ENCODE measurements at places on chromosomes 3 and 15. TPM values are rescaled to one million over a fixed set of nuclear protein-coding genes. Genes with fewer than 3 reads are reported as not detected.

DNA sequence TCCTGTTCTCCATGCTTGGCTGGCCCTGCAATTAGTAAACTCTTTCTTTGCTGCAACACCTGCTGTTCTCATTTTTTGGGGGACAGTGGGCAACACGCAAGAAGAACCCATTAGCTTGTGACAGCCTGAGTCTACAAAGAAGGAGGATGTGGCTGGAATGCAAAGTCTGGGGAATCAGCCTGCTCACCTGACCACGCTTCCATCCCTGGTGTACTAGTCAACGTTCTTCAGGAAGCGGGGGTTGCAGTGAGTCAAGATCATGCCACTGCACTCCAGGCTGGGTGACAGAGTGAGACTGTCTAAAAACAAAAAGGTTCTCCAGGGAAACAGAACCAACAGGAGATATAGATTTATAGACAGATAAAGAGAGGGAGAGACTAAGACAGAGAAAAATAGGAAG is 27.7 kb upstream of the KBTBD12 start:
- peaks cover 2% of the 10 kb centered on the region for H3K4me1 ChIP-seq
- peaks cover 3% of the 10 kb centered on the region for H3K27me3 ChIP-seq
- H3K4me3 ChIP-seq = no peak overlapping the region
- no peak for DNase-seq
- H3K36me3 ChIP-seq = no peaks in the 10 kb centered on the region

DNA sequence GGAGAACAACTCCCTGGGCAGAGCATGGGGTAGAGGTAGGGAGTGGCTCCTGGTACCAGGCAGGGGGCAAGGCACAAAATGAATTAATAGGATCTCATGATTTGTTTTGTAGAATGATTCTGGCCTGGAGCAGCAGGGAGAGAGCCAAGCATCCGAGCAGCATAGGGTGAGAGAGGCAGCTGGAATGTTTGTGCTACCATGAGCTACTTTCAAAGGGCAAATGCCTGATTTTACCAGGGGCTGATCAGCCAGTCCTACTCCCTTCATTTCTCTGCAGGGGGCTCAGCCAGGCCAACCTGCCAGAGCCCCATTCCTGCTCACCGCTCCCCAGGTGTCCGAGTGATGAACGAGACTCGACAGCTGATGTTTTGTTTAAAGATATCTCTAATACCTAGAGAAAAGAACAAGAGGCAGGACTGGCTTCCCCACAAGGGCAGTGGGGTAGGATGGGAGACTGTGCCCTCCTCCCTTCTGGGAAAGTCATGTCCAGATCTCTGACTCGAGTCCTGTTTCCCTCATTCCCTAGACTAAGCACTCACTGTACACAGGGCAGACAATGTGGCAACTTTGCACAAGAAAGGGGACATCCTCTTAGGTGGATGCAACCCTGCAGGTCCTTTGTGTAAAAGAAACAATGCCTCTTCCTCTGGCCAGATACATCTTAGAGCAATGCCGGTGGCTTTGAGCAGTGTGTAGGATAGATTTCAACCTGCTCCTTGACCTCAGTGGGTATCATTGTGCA is 12.9 kb downstream of the DUOX2 start:
- H3K36me3 ChIP-seq = no peaks in the 10 kb centered on the region
- H3K4me1 ChIP-seq = no peaks in the 10 kb centered on the region
- peak; percentile 84 for DNase-seq
- no peak overlapping the region for H3K4me3 ChIP-seq

- H3K4me1 ChIP-seq = peaks cover 43% of the 10 kb centered on the region
- no peaks in the 10 kb centered on the region for H3K36me3 ChIP-seq
- H3K27me3 ChIP-seq = no peaks in the 10 kb centered on the region
- peak overlapping the region; percentile 60 for H3K27ac ChIP-seq
Measured at GRCh38 chr3:106428565-106428994, 559.8 kb upstream of the CBLB start.

GRCh38 chr3:46334741-46335478 is 19.0 kb upstream of the CCR2 start:
- no peaks in the 10 kb centered on the region for H3K36me3 ChIP-seq
- DNase-seq = no peak
- no peak overlapping the region for H3K27ac ChIP-seq
- H3K4me1 ChIP-seq = no peaks in the 10 kb centered on the region
- no peak overlapping the region for H3K4me3 ChIP-seq

DNA sequence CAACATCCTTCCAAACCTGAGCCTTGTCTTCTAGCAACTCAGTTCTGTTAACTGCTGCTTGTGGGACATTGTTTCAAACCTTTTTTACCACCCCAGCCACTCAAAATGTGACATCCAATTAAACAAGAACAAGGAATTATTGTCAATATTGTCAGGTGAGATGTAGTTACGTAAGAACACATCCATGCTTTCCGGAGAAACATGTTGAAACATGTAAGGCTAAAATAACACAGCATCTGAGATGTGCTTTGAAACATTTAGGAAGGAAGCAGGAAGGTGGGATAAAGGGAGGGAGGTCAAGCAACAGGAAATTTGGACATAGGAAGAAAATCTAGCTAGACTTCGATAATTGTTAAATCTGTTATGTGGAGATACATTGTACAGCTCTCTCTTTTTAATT is 50.9 kb upstream of the PRICKLE2 start:
- no peak for DNase-seq
- H3K27ac ChIP-seq = no peak overlapping the region
- H3K4me3 ChIP-seq = no peak overlapping the region
- H3K4me1 ChIP-seq = no peaks in the 10 kb centered on the region
- no peaks in the 10 kb centered on the region for H3K36me3 ChIP-seq

DNA sequence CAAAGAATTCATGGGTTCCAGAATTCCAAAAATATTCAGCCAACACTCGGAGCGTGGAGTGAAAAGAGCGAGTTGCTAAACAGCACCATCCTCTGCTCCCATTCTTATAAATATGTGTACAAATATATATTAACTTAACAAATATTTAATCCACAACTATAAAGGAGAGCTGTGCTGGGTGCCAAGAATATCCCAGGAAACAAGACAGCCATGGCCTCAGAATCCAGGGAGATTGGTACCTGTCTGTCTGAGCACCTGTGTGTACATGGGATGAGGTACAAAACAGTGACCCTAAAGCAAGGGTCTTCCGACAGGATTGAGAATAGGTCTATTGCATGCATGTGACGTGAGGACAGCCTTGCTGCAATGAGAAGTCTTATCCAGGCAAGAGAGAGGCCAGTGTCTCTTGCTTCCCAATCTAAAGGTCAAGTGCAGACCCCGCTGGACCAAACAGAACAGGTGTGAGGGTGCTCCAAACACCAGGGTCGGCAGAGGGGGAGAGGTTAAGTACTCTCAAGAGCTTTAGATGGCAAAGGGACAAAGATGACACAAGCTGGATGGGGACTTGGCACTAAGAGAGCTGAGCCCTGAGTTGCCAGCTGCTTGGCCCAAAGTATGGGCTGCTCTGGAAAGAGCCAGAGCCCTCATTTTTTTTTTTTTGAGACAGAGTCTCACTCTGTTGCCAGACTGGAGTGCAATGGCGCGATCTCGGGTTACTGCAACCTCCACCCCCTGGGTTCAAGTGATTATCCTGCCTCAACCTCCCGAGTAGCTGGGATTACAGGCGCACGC is 36.2 kb downstream of the HOMER2 start:
- no peak for DNase-seq
- no peaks in the 10 kb centered on the region for H3K4me1 ChIP-seq
- H3K27ac ChIP-seq = no peak overlapping the region
- no peaks in the 10 kb centered on the region for H3K36me3 ChIP-seq
- no peak overlapping the region for H3K4me3 ChIP-seq

DNA sequence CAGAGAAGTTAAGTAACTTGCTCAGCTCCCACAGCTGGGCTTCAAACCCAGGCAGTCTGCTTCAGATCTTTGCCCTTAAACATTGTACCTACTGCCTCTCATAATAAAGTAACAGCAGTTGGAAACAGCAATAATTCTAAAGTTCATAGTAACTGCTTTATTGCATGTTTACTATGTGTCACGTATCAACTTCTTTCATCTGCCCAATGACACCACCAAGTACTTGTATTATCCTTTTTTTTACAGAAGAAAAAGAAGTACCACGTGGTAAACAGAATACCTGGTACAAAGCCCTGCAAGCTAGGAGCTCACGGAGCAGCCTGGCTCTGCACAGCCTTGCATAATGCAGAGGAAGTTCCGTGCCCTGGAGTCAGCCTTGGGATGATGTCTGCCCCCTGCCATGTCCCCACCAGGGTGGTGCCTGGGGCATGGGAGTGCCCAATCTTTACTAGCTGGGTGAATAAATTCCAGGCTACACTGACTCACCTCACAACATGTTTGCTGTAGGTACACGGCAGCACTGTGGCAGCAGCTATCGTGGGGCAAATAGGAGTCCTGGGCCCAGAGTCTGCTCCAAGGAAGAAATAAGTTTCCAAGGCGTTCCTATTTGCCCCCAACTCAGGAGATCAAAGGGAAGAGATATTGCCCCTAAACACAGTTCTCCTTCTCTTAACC is 77.2 kb downstream of the LDHAL6B start:
- no peak for DNase-seq
- peaks cover 2% of the 10 kb centered on the region for H3K4me1 ChIP-seq
- H3K27ac ChIP-seq = no peak overlapping the region

- H3K4me3 ChIP-seq = no peak overlapping the region
- H3K27me3 ChIP-seq = no peaks in the 10 kb centered on the region
- DNase-seq = peak; percentile 65
Measured at GRCh38 chr3:131033480-131034080, 6.9 kb downstream of the NEK11 start.

DNA sequence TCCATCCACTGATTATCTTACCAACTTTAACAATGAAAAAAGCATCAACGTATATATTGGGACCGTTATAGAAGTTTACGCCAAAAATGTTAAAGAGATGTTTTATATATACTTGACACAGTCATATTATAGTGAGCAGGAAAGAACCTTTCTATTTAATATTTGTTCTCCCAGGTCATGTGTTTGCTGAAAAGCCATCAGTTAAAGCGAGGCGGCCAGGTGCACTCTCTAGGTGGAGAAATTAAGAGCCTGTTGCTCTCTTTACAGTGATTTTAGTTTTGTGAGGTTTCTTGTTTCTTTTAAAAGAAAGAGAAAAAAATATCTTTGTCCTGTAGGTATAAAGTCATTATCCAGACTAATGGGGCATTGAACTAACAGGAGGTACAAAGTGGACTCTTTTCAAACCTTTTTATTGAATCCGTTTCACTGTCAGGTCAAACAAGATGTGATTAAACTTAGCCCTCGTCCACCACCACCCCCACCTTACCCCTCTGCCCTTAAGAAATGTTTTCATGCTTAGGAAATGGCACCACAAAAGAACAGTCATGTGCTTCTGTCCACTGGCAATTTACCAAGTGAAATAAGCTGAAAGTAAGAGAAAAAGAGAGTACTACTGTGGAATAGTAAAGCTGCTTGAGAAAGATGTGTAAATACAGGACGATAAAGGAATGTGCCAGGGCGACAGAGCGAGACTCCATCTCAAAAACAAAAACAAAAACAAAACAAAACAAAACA is 279.9 kb downstream of the PTPRG start:
- H3K27me3 ChIP-seq = no peaks in the 10 kb centered on the region
- no peak for DNase-seq
- no peaks in the 10 kb centered on the region for H3K36me3 ChIP-seq
- peaks cover 7% of the 10 kb centered on the region for H3K4me1 ChIP-seq
- H3K27ac ChIP-seq = no peak overlapping the region
- H3K4me3 ChIP-seq = peak overlapping the region; percentile 35

- H3K36me3 ChIP-seq = no peaks in the 10 kb centered on the region
- no peak overlapping the region for H3K27ac ChIP-seq
- H3K4me3 ChIP-seq = no peak overlapping the region
- no peak for DNase-seq
Measured at GRCh38 chr15:57953874-57954273, 111.6 kb downstream of the ALDH1A2 start.

- peaks cover 5% of the 10 kb centered on the region for H3K27me3 ChIP-seq
- no peaks in the 10 kb centered on the region for H3K36me3 ChIP-seq
- H3K4me1 ChIP-seq = no peaks in the 10 kb centered on the region
- no peak for DNase-seq
- no peak overlapping the region for H3K4me3 ChIP-seq
Measured at GRCh38 chr15:70299931-70300869, 202.5 kb upstream of the TLE3 start.

GRCh38 chr3:13688034-13688433 is 139.1 kb downstream of the FBLN2 start:
- no peak overlapping the region for H3K27ac ChIP-seq
- no peaks in the 10 kb centered on the region for H3K27me3 ChIP-seq
- no peaks in the 10 kb centered on the region for H3K36me3 ChIP-seq
- H3K4me3 ChIP-seq = no peak overlapping the region
- no peak for DNase-seq

DNA sequence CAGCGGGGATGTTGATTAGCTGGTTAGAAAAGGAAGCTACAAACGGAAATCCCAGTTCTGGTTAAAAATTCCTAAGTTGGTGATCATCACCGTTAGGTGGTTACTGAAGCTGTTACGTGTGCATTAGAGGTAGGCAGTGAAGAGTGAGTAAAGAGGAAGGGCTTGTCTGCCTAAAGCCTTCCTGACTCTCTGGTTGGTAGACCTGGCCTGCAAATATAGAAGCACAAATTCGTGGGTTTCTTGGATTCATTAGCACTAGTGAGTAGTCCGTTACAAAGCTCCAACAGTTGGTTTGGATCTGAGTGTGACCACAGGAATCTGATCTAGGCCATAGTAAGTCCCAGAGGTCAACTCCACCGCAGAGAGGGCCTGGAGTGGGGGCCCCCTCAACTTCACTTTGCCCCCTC is 174.0 kb upstream of the TP63 start:
- no peaks in the 10 kb centered on the region for H3K27me3 ChIP-seq
- H3K36me3 ChIP-seq = no peaks in the 10 kb centered on the region
- H3K4me1 ChIP-seq = peaks cover 17% of the 10 kb centered on the region
- H3K4me3 ChIP-seq = no peak overlapping the region
- peak overlapping the region; percentile 14 for H3K27ac ChIP-seq

GRCh38 chr3:139677388-139678155 is at the start of gene NMNAT3:
TSS of gene NMNAT3 (minus strand) at chr3:139677972. CDS start at chr3:139627724, 50,248 bp downstream.
- H3K27me3 ChIP-seq = no peaks in the 10 kb centered on the region
- H3K27ac ChIP-seq = no peak within 1 kb of the TSS
- no peaks in the 10 kb centered on the region for H3K4me1 ChIP-seq
- no peaks in the 10 kb centered on the region for H3K36me3 ChIP-seq

DENND6A gene
- total RNA-seq = 27.1 TPM

TP63 gene
- 1.8 TPM for total RNA-seq

RARRES1 gene
- 19.5 TPM for total RNA-seq

TMIE gene
- under 0.01 TPM for total RNA-seq

CD80 gene
- 2.5 TPM for total RNA-seq

CTXN2 gene
- not detected for total RNA-seq

SIDT1 gene
- total RNA-seq = under 0.01 TPM

Data from osteoblast (primary cell).